ENCODE measurements at places on chromosomes 3 and 15.

- DNase-seq: no peak
Observed at GRCh38 chr3:72263223-72263990, 478.5 kb upstream of the PROK2 start.

DNA sequence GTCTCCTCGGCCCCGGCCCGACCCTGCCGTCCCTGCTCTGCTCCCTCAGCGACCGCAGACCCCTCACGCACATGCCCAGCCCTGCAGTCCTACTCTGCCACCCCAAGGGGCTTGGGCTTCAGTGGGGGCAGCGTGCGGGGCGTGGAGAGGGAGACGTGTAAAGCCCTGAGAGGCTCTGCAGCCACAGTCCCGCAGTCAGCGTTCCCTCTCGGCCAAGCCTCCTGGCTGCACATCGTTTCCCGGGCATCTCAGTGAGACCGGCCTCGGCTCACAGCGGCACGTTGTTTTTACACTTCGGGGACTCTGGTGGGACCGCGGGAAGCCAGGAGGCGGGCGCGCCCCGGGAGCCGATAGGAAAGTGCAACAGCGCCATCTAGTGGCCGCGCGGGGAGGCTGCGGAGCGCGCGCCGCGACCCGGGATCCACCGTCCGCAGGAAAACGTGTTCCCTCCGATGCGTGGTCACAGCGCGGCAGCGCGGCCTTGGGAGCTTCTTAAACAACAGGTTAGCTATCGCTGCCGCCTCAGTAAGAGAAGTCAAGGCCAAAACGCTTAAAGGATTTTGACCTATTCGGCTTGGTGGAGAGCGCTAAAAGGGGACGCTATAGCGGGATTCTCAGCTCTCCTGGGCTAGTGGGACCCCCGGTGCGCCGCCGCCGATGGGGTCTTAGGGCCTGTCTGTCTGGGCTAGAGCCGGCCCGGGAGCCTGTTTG is 226.8 kb upstream of the IGF1R start:
- DNase-seq: peak; percentile 42

GRCh38 chr15:63028442-63029110 is 14.0 kb upstream of the TPM1 start:
- no peak for DNase-seq

GRCh38 chr3:152583963-152584362 is 251.0 kb upstream of the P2RY1 start:
- no peak for DNase-seq

- DNase-seq: no peak
Observed at GRCh38 chr15:78103406-78104118, 11.2 kb downstream of the SH2D7 start.

DNA sequence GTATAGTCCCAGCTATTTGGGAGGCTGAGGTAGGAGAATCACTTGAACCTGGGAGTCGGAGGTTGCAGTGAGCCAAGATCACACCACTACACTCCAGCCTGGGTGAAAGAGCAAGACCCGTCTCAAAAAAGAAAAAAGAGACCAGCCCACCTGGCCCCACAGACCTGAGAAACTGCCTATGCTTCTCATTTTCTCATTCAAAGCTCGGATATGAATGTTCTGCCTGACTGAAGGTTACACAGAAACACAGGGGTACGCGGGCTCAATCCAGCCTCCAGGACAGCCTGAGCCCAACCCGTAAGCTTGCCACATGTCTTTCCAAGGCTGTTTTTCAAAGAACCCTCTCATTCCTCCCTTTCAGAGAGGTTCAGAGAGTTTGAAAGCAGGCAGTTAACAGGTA is 9.7 kb upstream of the LRRC15 start:
- no peak for DNase-seq

- no peak for DNase-seq
Observed at GRCh38 chr3:17584066-17584465, 158.4 kb downstream of the TBC1D5 start.

DNA sequence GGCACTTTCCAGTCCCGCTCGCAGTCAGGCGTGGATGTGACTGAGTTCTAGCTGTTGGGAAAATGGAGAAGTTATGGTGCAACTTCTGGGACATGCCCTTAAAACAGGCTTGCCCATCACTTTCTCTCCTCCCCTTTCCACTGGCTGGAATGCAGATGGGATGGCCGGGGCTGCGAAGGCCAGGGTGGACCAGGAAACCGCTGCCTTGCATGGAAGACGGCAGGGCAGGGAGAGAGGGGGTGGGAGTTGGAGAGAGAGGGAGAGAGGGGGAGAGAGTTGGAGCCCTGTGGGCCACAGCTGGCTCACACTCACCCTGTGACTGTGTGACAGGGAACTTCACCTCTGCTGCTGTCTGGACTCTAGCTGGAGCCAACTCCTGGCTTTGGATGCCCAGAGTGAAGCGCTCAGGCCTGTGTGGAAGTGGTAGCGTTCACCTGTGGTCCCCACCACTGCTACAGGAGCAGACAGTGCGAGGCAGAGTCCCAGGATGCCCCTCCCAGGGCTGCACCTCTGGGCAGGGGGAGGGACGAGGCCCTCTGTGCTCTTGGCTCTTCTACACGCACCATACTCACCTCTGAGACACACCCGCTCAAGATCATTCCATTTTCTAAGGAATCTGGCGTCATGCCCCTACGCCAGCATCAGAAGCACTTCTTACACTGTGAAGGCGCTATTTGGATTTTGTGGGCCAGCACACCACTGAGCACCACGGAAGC is 36.6 kb downstream of the KLHL25 start:
- no peak for DNase-seq

- no peak for DNase-seq
Observed at GRCh38 chr3:29333576-29333975, 52.7 kb downstream of the RBMS3 start.

DNA sequence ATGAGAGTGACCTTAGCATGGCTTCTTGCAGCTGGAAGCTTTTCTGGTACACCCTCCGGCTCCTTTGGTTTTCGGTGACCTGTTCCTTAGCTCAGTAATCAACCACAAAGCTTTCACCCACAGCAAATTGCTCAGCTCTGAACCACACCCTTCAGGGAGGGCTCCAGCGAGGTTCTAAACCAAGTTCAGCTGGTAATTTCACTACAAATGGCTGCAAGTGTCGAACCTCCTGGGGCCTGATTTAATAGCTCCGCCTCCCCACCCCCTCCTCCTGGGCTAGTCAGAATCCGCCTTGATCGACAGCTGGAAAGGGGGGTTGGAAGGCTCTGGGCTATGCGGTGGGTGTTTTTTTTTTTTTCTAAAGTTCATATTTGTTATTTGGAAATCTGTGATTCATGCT is 150.9 kb upstream of the MCTP2 start:
- no peak for DNase-seq

Data from cerebellum (tissue), 4 donors.